ENCODE measurements at places on chromosomes 6 and 20.

- DNase-seq, result no peak
Measured at GRCh38 chr6:151963001-151963400, 155.5 kb downstream of the ESR1 start.

DNA sequence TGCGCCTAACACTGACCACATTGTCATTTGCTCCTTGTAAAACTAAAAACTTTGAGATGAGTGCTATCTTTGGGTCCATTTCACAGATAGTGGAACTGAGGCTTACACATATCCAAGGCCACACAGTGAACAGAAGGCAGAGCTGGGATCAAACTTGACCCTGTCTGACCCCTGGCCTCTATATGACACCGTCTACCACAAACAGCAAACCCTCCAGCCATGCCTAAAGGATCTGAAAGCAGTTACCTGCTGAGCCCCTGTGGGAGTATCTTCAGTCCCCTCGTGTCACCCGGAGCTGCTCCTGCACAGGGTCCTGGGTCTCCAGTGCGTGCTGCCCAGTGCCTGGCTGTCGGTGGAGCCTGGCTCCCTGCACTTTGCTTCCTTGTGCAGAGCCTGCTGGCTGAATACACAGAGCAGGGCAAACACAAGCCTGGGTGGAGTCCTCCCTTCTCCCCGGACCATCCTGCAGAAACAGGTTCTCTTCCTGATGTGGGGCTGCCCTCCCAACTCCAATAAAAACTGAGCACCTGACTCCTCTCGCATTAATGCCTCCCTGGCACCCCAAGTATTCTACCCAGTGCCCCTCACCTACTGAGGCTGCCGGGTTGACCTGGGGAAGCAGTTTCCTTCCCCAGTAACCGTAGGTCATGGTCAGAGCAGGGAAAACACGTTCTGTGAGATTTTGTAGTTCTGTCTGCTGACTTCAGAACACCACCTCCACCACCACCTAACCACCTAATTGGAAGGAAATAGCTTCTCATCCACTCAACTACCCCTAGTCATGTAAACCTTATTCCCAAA is at the start of gene BCAS1:
BCAS1 (minus strand) TSS at position 408 of the 801 bp plus-strand sequence. CDS start 11,876 bp downstream, outside the sequence.
- no peak for DNase-seq

DNA sequence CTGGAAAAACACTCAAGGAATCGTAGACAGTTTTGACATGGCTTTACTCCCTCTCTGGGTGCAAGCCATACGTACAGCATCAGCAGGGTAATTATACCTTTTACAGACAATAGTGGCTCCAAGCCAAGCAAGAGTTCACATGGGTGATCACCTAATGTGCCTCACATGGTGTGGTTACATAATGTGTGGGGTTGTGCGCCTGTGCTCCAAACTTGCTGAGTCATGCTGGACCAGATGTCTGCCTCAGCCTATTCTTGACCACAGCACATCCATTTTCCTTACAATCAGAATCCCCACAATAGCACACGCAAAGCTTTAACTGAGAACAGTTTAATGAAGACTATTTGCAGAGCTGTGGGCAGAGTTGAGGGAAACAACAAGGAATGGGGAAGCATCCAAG is 74.5 kb downstream of the ALDH8A1 start:
- no peak for DNase-seq

DNA sequence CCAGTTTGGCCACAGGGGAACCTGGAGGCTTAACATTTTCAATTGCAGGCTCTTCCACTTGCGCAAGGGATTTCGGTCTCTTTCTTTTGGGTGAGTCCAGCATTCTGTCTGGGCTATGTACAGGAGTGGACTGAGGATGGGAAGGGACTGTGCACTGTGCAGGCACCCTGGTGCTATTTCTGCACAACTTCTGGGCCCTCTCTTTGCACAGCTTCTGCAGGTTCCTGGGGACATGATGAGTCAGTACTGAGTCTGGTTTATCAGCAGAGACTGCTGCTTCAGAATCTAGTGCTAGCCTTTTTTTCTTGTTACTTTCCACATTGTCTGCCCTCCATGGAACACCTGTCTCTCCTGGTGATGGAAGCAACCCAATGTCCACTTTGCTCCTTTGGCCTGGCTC is 78.5 kb upstream of the ASF1A start:
- peak; percentile 4 for DNase-seq

DNA sequence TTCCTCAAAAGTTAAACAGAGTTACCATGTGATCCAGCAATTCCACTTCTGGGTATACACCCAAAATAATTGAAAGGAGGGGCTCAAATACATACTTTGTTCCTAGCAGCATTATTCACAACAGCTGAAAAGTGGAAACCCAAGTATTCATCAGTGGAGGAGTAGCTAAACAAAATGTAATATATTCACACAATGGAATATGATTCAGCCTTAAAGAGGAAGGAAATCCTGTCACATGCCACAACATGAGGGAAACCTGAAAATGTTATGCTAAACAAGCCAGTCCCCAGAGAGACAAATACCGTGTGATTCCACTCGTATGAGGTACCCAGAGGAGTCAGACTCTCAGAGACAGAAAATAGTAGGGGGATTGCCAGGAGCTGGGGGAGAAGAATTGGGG is 44.5 kb downstream of the PXDC1 start:
- no peak for DNase-seq

All from HCEC 1CT (cell line).